ENCODE measurements at places on chromosomes 5 and 9.

DNA sequence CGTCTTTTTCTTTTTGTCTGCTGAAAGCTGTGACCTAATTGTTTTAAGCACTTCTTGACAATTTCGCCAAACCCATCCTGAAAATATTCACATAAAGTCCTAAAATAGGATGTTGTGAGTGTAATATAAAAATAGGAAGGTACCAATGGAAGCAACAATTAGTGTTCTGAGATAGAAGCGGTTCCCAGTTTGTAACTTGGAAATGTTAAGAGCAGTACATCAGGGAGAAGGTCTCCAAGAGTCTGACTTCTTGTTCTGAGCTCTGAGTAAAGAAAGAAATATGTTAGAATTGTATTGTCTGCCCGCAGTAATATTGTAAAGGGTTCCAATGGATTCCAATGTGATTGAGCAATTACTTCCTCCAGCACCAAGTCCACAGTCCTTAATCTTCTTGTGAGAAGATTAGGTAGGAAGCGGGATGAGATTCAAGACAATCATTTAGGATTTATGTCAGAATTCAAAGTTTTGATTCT lies 3.9 kb downstream of the VCAN start:
- DNase-seq: no peak

- DNase-seq: peak; percentile 29
Measured at GRCh38 chr9:33748633-33749304, 46.6 kb upstream of the PRSS3 start.

- DNase-seq: no peak
Measured at GRCh38 chr9:99085949-99086948, 18.7 kb upstream of the TGFBR1 start.

DNA sequence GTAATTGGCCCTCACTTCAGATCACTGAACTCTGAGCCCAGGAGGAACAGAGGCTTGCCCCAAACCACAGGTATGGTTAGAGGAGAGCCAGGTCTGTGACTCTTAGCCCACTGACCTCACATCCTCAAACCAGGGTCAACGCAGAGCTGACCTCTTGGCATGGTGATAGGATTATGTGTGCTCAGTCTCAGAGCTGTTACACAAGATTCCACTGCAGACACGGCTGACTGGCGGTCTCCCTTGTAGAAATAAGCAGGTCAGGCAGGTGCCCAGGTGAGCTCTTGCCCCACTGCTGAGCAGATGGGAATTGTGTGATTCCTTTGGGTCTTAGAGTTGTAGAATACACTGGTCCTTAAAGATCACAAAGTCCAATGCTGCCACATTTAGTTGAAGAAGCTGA lies 66.0 kb upstream of the PITX1 start:
- DNase-seq: no peak

DNA sequence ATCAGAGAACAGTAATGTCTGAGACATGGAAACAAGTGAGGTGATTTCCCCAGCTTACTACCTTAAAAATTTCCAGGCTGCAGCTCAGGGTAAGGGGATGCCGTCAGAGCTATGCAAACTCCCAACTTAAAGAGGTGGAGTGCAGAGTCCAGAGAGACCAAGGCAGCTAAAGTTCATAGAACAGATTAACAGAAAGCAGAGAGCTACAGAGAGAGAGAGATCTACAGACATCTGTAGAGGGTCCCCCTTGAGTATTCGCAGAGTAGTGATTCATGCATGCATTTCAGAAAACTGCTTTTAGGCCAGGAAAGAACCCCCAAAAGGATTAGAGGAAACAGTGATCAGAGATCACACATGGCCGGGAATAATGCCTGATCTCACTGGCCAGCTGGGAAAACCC lies 306.2 kb upstream of the PUM3 start:
- no peak for DNase-seq

GRCh38 chr5:111153483-111153882 lies 61.3 kb downstream of the WDR36 start:
- DNase-seq: no peak

- no peak for DNase-seq
Measured at GRCh38 chr5:172670005-172670402, 28.9 kb downstream of the NEURL1B start.

DNA sequence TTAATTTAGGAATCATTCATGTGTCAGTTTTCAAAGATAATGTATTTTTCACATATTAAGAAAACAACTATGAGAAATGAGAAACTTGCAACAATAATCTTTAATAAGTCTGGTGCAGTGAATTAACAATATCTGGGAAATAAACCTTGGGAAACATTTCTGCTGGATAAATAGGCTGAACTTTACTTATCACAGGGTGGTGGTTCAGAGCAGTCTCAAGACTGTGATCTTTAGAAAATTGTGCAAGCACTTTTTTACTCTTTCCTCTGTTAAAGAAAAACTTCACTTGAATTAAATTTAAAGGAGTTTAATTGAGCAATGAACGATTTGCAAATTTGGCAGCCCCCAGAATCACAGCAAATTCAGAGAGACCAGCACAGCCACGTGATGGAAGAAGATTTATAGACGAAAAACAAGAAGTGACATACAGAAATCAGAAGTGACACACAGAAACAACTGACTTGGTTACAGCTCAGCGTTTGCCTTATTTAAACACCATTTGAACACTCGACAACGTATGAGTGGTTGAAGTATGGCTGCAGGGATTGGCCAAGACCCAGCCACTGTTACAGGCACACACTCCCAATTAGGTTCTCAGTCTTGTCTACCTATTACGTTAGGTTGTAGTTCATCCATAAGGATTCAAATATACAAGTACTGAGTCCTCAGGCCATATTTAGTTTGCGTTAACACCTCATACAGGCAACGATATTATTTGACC lies 631.9 kb downstream of the SLCO4C1 start:
- no peak for DNase-seq

DNA sequence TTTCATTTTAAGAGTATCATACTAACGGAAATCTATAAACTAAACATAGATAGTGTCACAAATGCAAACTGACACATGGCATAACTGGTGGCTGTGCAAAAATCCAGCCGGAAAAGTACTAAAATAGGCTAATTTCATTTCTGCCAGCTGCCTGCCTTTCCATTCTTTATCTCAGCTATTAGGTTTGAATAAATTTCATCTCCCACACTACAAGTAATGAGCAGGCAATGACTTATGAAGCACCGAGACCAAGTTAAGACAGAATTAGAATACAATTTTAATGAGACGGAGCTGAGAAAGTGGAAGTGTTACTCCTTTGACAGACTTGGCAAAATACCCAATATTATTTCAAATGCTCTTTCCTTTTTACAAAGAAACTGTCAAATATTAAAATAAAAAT lies 258.8 kb upstream of the ZNF608 start:
- no peak for DNase-seq

- DNase-seq: no peak
Measured at GRCh38 chr5:91487420-91487819, 104.3 kb upstream of the ARRDC3 start.

- no peak for DNase-seq
Measured at GRCh38 chr9:104980039-104980654, 52.2 kb upstream of the ABCA1 start.

- no peak for DNase-seq
Measured at GRCh38 chr9:72952914-72953313, at the start of gene ALDH1A1. ALDH1A1 (minus strand) TSS chr9:72953053; CDS start chr9:72953000, 53 bp downstream.

DNA sequence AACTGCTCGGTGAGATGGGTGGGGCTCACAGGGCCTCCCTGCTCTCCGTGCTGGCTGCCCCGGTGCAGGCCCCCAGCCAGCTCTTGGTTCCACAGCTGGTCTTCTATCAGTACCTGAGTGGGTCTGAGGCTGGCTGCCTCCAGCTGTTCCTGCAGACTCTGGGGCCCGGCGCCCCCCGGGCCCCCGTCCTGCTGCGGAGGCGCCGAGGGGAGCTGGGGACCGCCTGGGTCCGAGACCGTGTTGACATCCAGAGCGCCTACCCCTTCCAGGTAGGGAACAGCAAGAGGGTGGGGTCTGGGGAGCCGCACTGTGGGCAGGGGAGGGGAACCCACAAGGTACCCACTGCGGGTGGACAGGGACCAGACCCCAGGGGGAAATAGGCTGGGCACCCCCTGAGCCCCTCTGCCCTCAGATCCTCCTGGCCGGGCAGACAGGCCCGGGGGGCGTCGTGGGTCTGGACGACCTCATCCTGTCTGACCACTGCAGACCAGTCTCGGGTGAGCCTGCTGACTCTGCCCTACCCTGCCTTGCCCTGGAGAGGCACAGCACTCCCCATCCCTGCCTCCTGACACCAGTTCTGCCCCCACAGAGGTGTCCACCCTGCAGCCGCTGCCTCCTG lies 2.8 kb downstream of the MAMDC4 start:
- no peak for DNase-seq

DNA sequence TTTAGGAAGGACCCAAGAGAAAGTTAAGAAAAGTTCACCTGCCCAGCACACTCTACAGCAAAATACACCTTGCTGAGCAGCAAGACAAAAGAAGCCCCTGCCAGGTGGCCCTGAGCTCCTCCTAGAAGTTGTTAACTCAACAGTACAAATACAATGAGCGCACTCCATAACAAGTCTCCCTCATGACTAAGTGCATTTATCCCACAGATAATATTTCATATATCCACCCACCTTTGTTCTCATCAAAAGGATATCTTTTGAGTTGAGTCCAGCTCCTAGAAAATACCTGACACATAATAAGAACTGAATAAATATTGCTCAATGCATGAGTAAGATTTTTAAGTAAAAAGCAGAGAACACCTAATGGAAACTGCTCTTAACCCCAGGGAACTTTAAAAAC lies 73.3 kb downstream of the ABCA1 start:
- no peak for DNase-seq

GRCh38 chr5:175749591-175749990 lies 91.7 kb downstream of the HRH2 start:
- no peak for DNase-seq

- no peak for DNase-seq
Measured at GRCh38 chr9:92404042-92404836, at the start of gene OGN. OGN (minus strand) TSS chr9:92404578; CDS start chr9:92403407, 1,171 bp downstream.

- DNase-seq: no peak
Measured at GRCh38 chr5:104178829-104179456, 616.4 kb upstream of the NUDT12 start.

GRCh38 chr5:74534397-74535129 lies 106.0 kb downstream of the ENC1 start:
- DNase-seq: no peak

DNA sequence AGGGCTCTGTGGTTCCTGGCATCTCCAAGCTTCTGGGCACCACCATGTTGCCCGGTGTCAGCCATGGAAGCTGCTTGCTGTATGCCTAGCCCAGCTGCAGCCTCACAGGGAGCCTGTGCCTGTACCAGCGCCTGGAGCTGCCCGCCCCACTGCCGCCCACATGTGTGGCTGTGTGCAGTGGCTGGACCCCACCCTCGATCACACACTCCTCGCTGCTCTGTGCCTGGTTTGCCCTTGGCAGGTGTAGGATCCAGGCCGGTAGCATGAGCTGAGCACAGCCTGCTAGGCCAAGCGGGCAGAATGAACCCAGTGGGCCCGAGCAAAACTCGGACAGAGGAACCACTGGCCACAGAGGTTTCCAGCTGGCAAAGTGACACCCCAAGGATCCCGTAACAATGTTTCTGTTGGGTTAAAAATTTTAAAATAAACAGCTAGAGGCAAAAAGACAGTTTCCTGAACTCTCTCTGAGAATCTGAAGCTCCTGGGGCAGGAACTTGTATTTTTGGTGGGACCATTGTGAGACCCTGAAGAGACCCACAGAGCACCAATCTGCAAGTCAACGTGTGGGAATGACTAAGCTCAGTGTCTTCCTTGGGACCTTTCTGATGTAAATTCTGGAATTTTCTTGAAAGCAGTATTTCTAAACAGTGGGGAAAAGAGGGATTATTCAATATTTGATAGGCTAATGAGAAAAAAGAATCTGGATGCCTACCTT lies 73.1 kb upstream of the CCDC112 start:
- DNase-seq: no peak

DNA sequence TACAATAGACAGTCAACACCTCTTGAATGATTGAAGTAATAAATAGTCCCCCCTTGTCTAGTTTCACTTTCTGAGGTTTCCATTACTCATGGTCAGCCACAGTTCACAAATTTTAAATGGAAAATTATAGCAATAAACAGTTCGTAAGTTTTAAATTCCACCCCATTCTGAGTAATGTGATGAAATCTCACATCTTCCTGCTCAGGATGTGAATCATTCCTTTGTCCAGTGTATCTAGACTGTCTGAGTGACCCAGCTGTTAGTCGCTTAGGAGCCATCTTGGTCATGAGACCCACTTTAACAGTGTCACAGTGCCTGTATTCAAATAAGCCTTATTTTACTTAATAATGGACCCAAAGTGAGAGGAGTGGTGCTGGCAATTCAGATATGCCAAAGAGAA lies 311.6 kb upstream of the PRR16 start:
- no peak for DNase-seq

- no peak for DNase-seq
Measured at GRCh38 chr5:77463905-77464304, 28.2 kb downstream of the WDR41 start.

- no peak for DNase-seq
Measured at GRCh38 chr9:2396622-2397285, 224.8 kb upstream of the VLDLR start.

DNA sequence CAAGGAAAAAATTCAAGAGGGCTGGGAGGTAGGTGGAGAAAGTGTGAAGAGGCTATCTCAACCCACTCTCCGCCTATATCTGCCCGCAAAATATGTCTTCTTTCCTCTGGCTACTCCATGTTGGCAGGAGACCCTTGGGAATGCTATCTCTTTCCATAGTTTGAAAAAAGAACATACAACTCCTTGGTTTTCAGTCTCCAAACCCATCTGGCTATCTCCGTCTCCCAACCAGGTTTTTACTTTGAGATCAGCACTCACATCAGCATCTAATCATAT lies 109.9 kb upstream of the IFNE start:
- DNase-seq: no peak

DNA sequence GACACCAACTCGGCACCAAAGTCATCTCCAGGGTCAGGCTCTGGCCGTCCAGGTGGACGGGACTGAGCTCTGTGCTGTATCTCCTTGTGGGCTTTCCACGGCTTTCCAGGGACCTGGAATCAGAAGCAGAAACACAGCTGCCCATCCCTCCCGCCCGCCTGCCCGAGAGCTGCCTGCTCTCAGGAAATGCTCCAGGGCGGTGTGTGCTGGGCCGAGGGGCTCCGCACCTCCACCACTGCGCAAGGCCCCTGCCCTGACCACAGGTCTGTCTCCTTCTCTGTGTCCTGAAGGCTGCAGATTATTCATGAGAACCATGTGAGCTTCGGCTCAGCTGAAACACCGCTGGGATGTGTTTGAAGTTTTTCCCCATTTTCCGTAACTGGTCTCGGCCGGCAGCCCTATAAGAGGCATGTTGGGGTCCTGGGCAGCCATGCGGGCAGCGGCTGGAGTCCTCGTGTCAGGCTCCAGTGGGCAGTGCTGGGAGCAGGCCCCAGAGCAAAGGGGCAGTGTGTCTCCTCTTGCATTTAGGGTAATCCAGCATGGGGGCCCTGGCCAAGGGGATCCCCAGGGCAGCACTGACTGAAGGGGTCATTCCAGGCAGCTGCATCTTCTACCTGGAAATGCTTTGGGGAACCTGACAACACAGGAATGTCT lies 22.8 kb downstream of the NKD2 start:
- DNase-seq: no peak

All from stimulated activated CD8-positive, alpha-beta memory T cell treated with anti-CD3 and anti-CD28 coated beads, Interleukin-2, amount 100 ng/mL, for 48 hours (primary cell).